ENCODE measurements at places on chromosomes 11 and 22. TPM values are rescaled to one million over a fixed set of nuclear protein-coding genes. Genes with fewer than 3 reads are reported as not detected.

The OR4C15 gene
- total RNA-seq = not detected

The PIH1D2 gene
- 2.0 TPM for total RNA-seq

The EHF gene
- total RNA-seq = 0.18 TPM

The SMIM38 gene
- 0.11 TPM for total RNA-seq

The MS4A12 gene
- total RNA-seq = not detected

The NAV2 gene
- total RNA-seq = 42.0 TPM

The FAM180B gene
- not detected for total RNA-seq

The MUC2 gene
- not detected for total RNA-seq

The IFITM10 gene
- total RNA-seq = 1.0 TPM

The GLYAT gene
- not detected for total RNA-seq

The PRAME gene
- 0.44 TPM for total RNA-seq

The CECR2 gene
- 105 TPM for total RNA-seq

The PRG3 gene
- not detected for total RNA-seq

The GAB4 gene
- 0.63 TPM for total RNA-seq

The OTOG gene
- 3.4 TPM for total RNA-seq

The UPB1 gene
- total RNA-seq = not detected

The AQP11 gene
- total RNA-seq = 1.8 TPM

The NTM gene
- 1.6 TPM for total RNA-seq

The OR4X1 gene
- total RNA-seq = not detected
